Right forelimb (tissue), 1 donor: ENCODE measurements at places on chromosomes 12 and 14.

DNA sequence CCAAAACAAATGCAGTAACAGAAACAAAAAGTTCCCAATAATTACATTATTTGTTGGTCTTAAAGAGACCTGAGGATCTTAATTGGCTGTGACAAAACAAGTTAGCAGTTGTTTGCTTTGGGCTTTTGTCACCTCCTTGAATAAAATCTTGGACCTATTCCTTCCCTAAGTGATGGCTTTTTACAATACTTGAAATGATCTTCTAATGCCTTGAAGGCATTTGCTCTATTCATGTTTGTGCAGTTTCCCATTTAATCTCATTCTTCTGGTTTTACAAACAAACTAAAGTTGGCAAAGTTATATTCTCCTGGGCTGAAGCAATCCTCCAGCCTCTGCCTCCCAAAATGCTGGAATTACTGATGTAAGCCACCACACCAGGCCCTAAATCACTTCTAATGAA lies 98.8 kb downstream of the OSBPL8 start:
- DNase-seq = no peak

GRCh38 chr12:99804715-99805114 lies 157.2 kb downstream of the GARIN6 start:
- DNase-seq = no peak

DNA sequence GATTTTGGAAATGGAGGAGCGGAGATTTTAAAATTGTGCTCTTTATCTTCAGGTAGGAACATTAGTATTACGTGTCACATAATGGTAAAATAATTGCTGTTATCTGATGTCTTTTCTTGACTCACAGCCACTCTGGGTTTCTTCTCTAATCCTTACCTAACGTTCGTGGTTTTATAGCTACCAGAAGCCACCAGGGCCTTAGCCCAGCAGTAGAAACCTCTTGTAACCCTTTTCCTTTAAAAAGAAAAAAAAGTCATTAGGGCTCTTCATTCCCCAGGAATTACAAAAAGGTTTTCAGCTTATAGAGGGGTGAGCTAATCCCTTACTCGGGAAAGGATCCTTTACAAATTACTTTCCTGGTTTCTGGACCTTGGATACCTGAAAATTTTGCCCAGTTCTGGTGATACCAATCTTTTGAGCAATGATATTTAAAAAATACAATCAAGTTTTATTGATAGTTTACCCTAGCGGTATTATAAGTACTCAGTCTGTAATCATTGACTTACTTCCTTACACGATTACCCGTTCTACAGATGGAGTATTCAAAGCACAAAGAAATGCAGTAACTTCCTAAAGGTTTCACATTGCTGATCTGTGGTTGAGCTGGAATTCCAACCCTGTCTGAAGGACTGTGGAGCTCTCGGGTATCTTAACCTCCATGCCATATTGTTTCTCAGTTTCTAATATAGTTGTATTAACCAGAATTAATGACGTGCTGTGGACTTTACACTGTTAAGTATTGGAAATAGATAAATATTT lies 1.6 kb downstream of the GABARAPL1 start:
- no peak for DNase-seq

DNA sequence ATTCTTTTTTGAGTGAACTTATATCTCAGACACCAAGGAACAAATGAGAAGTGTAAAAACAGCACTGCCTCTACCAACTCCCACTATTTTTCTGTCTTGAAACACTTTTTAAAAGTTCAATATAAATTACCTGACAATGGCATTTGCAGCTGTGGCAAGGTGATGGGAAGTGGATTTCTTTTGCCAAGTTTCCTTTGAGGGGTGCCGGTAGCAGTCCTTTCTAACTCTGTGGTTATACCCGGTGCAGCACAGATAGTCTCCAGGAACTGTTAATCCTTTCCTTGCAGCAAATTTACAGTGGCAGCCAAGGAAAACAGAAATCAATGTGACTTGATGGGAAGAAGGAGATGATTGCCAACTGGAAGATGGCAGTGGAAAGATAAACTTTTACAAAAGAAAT lies 243.7 kb downstream of the BCAT1 start:
- DNase-seq = no peak

DNA sequence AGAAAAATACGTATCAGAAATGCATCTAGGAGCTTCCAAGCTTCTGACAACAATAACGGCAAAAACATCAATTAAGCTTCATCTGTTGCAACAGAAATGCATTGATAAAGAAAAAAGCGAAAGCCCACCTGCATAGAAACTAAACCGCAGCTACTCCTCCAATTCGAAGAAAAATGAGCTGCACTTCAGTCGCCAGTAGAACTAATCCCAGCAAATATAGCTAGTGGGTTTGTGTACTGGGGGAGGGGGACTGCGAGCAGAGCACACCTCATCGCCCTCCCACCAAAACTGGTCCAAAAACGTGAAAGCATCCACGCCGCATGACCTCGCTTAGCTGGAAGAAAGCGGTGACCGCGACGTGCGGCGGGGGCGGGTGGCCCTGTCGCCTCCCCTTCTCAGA lies 1.2 kb downstream of the SLC35F4 start:
- DNase-seq = no peak

DNA sequence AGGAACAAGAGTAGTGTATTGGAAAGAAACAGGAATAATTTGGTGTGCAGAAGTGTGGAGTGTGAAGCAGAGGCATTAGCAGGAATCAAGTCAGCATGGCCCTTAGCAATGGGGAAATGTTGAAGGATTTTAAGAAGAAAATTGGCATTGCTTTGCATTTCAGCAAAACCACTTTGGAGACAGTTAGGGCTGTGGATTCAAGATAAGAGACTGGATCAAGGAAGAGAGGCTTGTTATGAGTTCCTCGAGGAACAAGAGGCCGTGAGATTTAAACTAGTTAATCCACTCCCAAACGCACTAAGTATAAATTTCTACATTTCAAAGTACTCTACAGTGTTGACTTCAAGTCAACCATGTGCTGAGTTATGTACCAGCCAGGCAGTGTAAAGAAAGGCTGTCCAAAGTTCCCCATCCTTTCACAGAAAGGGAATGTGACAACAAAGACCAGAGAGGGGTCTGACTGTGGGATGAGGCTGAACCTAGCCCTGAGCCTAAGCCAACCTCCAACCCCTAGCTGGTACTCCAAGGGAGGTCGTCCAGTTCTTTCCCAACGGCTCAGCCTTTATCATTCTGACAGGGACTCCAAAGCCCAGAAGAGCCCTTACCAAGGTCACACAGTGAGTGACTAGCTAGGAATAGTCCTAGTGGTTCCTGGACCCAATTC lies 91.2 kb upstream of the BMP4 start:
- no peak for DNase-seq

DNA sequence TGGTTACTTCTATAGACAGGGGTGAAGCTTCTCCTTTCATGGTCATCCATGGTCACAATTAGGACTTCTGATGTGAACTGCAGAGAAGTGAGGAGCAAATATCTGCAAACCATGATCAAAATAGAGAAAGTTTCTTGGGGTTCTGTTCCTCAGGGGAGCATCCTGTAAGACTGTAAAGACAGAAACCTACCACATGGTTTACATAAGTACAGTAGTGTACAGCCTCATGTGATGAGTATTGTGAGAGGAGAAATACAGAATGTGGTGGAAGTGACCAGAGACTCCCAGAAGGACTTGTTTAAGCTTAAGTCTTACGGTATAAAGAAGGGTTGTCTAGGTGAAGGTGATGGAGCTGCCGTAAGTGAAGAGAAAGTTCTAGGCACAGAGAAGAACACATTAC lies 484.7 kb downstream of the LRIG3 start:
- DNase-seq = no peak

GRCh38 chr14:24673059-24673458 lies 39.1 kb upstream of the GZMB start:
- DNase-seq = no peak
